ENCODE measurements at places on chromosomes 1 and 21.

- no peak for DNase-seq
These were observed 78.6 kb downstream of the DUSP10 start for GRCh38 chr1:221663321-221663720.

- DNase-seq: no peak
These were observed 49.0 kb downstream of the CCN1 start for GRCh38 chr1:85629532-85629920.

GRCh38 chr1:40817791-40818263 is 34.2 kb downstream of the KCNQ4 start:
- no peak for DNase-seq

DNA sequence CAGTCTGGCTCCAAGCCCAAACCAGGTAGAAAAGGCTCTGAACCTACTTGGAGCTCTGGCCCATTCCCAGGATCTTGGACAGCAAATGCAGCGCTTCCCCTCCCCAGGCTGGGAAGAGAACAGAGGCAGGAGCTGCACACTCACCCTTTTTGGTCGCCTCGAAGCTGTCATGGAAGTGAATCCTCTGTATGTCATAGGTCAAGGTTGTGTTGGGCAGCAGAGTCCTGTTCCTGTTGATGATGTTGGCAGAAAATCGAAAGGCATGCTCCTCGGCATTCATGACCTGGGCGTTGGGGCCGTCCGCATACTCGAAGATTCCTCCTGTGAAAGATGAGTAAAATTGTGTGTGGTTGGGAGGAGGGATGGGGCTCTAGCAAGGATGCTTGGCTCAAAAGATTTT is 143.5 kb downstream of the GRIK3 start:
- DNase-seq: no peak

Data from stimulated activated CD8-positive, alpha-beta memory T cell treated with anti-CD3 and anti-CD28 coated beads, Interleukin-15, amount 100 ng/mL, for 1 hour (primary cell).